ENCODE measurements at places on chromosomes 3 and 15.

DNA sequence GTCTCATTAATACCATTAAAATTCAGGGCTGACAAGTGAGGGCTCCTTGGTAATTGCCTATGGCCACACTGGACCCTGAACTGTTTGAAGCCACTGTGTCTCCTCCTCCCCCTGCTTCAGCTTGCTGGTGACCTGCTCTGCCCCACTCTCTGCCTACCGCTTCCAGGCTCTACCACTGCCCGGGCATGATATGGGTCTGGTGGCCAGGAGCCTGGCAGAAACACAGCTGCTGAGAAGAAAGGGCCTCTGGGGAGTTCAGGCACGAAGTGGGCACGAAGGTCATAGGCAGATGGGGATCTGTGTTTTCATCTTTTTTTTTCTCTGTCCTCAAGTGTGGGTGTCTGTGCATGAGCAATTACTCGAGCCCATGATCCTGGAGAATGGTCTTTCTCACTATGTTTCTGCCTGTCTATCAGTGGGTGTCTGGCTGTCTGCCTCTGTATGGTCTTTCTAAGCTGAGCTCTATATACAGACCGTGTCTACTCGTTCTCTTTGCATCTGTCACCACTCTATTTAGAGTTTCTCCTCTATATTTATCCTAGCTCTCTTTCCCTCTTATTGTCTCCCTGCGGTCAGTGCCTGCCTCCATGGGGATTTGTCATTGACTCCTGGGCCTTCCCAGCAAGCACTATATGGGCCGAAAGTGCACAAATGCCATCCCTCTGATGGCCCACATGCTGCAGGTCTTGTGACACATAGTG, 42.1 kb upstream of the EPHB1 start:
- no peak for DNase-seq

DNA sequence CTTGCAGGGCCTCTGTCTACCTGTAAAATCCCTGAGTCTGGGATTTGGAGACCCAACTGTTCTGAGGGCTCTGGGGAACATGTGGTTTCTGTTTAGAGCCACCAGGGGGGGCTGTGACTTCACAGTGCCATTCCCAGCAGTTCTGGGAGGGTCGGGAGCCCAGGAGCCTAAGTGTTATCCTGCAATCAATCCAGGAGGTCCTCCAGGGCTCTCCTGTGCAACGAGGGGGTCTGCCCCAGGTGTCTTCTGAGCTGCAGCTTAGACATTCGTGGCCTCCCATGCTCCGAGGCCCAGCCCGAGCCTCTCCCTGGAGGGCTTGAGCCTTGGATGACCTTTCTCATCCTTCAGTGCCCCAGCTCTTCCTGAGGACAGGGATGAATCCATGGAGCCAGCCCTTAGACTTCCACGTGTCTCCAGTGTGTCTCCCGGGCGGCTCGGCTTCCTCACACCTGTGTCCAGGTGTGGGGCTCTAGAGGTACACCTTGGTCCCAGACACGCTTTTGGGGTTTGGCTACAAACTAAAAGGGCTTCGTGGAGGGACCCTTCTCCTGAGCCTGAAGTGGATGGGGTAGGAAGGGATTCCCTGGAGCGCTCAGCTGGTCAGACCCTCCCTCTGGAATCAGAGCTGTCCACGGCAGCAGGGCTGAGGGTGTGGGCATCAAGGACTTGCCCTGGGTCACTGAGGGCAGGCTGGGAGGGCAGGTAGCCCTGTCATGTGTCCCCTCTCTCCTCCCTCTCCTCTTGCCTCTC, 20.3 kb upstream of the ABTB1 start:
- peak; percentile 22 for DNase-seq

DNA sequence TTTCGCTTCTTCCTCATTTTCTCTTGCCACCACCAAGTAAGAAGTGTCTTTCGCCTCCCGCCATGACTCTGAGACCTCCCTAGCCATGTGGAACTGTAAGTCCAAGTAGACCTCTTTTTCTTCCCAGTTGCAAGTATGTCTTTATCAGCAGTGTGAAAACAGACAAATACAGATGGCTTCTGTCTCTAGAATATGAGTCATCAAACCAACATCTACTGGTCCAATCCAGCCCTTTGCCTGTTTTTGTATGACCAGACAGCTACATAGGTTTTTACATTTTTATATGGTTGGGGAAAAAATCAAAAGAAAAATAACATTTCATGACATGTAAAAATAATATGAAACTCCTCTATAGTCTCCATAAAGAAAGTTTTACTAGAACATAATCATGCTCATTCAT, 118.7 kb upstream of the PTPRG start:
- DNase-seq = no peak

DNA sequence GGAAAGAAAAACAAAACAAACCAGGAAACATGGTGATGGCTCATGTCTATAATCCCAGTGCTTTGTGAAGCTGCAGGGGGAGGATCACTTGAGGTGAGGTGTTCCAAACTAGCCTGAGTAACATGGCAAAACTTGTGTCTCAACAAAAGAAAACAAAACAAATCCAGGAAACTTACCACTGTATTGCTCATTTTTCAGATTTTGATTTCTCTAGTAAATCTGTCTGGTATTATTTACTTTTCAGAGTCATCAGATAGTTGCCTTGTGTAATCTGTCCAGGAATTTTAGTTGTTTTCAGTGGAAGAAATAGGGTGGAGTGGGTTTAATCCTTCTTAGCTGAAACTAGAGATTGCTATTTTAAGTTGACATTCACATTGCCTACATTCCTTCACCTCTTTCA, 91.8 kb upstream of the ALCAM start:
- no peak for DNase-seq

DNA sequence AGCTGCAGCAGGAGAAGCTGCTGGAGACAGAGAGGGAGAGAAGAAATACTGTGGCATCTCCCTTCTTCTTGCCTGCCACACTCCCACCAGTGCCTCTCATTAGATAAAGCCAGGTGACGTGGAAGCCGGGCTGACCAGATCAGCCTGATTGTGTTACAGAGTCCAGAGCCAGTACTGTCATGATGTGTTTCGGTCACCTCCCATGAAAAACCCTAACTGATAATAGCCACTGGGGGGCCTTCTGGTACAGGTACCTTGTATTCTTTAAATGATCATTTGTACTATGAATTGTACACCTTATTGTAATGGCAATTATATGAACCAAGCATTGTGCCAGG, 125.8 kb upstream of the TMEM108 start:
- no peak for DNase-seq

GRCh38 chr15:75982468-75982867, 29.8 kb downstream of the NRG4 start:
- no peak for DNase-seq

DNA sequence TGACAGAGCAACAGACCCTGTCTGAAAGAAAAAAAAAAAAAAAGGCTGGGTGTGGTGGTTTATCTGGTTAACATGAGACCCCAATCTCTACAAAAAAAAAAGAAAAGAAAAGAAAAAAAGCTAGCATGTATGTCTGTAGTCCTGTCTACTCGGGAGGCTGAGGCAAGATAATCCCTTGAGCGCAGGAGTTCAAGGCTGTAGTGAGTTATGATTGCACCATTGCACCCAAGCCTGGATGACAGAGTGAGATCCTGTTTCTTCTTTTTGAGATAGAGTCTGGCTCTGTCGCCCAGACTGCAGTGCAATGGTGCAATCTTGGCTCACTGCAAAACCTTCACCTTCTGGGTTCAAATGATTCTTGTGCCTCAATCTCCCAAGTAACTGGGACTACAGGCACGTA, 8.4 kb upstream of the DHX30 start:
- no peak for DNase-seq

DNA sequence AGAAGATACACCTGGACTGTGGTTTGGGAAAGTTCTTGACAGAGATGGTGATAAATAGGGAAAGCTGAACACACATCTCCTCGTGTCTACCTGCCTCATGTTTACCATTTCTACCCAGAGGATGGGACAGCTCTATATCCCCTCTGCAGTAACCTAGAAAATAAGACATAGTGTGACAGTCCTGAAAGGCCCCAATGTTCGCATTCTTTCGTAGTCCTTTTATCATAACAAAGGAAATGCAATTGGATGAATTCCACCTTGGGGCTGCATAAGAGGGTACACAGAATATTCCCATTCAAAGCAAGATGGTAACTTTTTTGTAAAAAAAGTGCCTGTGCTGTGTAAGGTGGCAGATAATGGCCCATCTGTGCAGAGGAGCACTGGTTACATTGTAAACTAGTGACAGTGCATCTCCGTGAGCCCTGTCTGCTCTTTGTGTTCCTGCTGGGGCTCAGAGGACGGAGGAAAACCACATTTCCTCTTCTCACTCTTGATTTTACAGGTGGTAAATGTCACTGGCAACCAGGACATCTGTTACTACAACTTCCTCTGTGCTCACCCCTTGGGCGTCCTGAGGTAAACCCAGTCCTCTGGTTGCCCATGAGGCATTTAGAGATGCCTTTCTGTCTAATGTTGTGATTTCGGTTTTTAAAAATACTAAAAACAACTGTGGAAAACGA, 74.3 kb downstream of the SIDT1 start:
- peak; percentile 57 for DNase-seq

DNA sequence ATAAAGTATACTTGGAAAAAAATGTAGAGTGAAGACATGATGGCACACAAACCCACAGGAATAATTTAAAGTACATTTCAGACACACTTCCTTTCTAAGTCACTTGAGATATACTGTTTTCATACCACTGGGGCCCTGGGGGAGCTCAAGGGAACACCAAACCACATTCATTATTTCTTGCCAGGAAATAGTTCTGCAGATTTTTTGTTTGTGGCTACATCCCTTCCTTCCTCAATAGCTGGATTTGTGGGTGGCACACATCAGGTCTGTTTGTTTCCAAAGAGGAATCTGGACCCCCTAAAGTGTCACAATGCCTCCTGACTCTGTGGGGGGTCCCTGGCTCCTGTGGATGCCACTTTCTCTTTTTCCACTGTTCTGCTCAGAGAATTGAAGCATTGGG, 153.5 kb upstream of the COL8A1 start:
- no peak for DNase-seq

GRCh38 chr15:62244762-62245161, 79.7 kb upstream of the C2CD4B start:
- no peak for DNase-seq

GRCh38 chr15:69664572-69665571, 212.3 kb downstream of the RPLP1 start:
- no peak for DNase-seq

DNA sequence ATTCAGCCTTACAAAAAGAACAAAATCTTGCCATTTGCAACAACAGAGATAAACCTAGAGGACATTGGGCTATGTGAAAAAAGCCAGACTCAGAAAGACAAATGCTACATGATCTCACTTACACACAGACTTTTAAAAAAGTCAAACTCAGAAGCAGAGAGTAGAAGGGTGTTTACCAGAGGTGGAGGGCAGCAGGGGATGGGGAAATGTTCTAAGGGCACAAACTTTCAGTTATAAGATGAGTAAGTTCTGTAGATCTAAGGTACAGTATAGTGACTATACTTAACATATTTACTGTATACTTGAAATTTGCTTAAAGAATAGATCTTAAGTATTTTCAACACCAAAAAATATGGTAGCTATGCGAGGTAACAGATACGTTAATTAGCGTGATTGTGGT, 3.0 kb downstream of the MYEF2 start:
- no peak for DNase-seq

- DNase-seq = no peak
Measured at GRCh38 chr3:8784676-8785435, 15.4 kb upstream of the OXTR start.

Data from CD4-positive, alpha-beta memory T cell (primary cell).